ENCODE measurements at places on chromosomes 13 and 19.

- DNase-seq: no peak
Measured at GRCh38 chr13:44198826-44199225, 174.8 kb upstream of the SERP2 start.

- DNase-seq: no peak
Measured at GRCh38 chr13:36872621-36873020, 47.4 kb downstream of the SMAD9 start.

- no peak for DNase-seq
Measured at GRCh38 chr13:106432636-106433035, 102.8 kb downstream of the EFNB2 start.

DNA sequence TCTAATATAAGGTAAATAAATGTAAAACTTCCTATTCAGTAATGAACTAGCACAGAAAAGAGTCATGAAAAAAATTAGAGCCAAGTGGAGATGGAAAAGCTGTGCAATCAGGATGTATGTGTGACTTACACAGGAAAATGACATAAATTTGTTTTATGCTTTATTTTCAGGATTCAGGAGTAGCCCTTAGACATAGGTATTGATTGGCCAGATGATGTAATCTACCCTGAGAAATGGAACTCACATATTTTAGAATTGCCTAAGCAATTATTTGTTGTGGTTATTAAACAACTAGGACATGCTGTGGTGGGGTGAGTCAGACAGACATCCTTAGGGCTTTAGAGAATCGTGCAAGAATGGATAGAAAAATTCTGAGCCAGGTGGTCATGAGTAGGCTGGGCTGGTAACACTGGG is 110.6 kb downstream of the PCDH9 start:
- no peak for DNase-seq

- DNase-seq: no peak
Measured at GRCh38 chr19:15469513-15470297, 5.4 kb upstream of the RASAL3 start.

GRCh38 chr13:64256751-64257150 is 2841.1 kb upstream of the PCDH20 start:
- no peak for DNase-seq

DNA sequence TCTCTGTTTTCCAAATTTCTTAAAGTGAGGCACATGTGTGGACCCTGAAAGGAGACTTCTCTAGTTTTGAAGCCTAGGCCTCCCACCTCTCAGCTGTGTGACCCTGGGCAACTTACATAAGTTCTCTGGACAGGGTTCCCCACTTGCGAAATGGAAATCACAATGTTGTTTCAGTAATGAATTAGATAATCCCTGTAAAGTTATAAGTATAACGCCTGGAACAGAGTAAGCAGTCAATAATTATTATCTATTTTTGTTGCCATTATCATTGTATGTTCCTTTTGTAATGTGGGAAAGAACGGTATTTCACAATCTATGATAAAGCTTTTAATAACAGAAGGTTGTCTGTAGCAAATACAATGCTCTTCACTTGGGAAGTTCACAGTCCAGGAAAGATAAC is 437.3 kb upstream of the ZNF507 start:
- DNase-seq: no peak

DNA sequence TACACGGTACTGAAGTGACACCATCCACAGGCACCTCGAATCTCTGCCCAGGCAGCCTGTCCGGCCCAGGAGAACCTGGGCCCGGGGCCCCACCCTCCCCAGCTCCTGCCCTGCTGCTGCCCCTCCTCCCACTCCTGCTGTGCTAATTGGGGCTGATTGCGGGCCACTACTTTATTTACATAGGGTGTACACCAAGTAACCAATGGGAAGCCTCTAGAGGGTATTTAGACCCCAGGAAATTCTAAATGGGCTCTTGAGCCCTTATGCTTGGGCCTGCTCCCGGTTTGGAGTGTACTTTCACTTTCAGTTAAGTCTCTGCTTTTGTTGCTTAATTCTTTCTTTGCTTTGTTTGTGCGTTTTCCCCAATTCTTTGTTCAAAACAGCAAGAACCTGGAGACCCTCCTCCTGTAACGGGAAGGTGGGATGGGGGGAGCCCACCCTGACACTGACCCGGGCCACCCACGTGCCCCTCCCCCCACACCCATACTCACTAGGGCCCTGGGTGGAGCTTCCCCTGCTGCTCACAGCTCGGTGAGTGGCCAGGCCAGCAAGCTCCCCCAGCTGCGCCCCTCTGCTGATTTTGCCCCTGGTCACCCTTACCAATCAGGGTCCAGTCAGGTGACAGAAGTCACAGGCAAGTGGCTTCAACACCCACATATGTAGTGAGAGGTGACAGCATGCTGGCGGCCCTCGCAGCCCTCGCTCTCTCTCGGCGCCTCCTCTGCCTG is 9.4 kb downstream of the SCGB2B2 start:
- no peak for DNase-seq

- DNase-seq: no peak
Measured at GRCh38 chr19:7710616-7711015, 8.7 kb upstream of the FCER2 start.

DNA sequence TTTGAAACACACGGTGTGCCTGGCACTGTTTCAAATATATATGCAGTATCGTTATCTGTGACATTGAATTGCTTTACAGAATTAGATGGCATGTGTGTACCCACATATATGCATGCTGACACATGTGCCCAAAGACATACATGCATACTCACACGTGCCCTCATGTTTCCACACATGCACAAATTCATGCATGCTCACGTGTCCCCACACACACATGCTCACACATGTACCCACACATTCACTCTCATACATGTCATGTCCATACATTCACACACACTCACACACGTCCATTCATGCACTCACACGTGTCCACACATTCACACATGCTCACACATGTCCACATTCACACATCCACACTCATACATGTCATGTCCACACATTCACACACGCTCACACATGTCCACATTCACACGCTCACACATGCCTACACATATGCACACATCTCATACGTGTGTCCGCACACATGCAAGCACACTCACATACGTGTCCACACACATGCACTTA is 17.9 kb upstream of the C13orf46 start:
- no peak for DNase-seq

All from T-cell (primary cell).